ENCODE measurements at places on chromosomes 6 and 20.
A peak's percentile ranks its signal among the peaks of the same experiment; 100 is the strongest.

DNA sequence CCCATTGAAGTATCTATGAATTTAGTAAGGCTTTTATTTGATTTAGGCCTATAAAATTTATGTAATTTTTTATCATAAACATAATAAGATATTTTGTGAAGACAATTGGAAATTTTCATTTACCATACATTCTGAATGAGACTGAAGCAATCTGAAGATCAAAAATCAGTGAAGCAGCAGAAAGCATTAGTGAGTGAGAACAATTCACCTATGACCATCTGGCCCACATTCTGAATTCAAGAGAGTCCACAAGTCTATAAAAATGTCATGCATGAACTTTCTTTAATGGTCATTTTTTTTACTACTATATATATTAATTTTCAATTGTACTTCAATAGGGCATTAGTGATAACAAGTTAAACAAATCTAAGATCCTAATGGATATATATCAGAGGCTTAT, 1026.6 kb upstream of the MAP3K7 start:
- no peak for DNase-seq

DNA sequence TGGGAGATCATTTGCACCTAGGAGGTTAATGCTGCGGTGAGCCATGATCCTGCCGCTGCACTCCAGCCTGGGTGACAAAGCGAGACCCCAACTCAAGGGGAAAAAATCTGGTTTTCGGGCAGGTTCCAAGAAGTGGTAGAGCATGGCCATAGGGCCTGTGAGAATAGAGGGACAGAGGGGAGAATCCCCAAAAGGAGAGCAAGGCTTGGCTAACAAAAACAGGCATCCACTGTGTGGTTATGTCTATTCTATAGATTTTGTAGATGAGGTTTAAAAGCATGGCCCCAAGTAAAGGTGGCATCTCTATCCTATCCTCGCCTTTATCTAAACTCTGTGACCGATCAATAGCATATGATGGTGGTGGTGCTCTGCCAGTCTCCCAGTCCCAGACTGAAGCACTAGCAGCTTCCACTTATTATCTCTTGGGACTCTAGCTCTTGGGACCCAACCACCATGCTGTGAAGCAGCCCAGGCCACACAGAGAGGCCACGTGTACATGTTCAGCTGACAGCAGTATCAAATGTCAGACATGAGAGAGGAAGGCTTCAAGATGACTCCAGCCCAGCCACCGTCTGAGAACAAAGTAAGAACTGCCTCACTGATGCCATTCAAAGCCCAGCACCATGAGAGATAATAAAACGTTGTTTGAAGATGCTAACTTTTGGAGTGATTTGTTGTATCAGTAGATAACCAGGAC, 27.7 kb downstream of the EIF2S2 start:
- DNase-seq, result no peak

GRCh38 chr6:27161946-27162603, 85.4 kb upstream of the PRSS16 start:
- peak; percentile 18 for DNase-seq

- DNase-seq, result no peak
These were observed 1.2 kb downstream of the IP6K3 start for GRCh38 chr6:33745548-33745947.

- no peak for DNase-seq
These were observed 12.5 kb downstream of the CDC5L start for GRCh38 chr6:44399991-44400390.

- no peak for DNase-seq
These were observed 10.6 kb upstream of the WFDC8 start for GRCh38 chr20:45589725-45590124.

- no peak for DNase-seq
These were observed 179.5 kb upstream of the AKAP12 start for GRCh38 chr6:151060096-151060765.

GRCh38 chr6:121733234-121733633, 297.8 kb downstream of the GJA1 start:
- DNase-seq, result no peak

DNA sequence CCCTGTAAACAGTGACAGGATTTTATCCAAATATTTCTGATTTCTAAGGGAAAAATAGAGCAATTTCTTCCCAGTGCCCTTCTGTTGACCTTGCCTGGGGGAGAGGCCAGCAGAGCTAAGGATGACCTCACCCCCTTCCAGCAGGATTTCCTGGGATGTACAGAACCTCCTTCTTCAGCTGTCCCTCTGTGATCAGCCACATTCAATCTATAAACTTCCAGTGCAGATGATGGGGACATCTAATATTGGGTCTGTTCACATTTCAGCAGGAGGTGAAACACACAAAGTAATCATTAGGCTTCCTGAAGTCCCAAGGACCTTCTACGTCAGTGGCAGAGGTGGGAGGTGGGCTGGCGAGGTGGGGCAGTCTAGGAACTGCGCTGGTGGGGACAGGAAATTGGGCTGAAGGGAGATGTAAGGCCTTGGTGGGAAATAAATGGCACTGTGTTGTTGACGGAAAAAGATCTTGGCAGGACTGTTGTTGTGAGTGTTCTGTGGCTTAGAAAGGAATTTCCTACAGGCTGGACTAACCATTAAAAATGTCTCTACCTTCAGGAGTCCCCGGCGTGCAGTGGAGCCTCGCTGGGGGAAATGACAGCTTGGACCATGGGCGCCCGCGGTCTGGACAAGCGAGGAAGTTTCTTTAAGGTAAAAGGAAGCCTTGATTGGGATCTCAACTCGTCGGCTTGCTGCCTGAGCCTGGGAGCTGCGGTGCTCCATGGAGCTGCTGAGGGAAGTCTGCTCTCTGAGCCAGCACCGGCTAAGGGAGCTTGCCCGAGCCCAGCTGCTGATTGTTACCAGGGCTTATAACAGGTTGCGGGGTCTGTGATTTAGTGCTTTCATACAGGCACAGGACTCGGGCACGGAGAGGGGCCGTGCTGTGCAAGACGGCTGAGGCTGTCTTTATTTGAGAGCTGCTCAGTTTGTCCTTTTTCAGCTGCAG, 127.9 kb upstream of the NAA20 start:
- DNase-seq, result peak; percentile 75

GRCh38 chr6:126643352-126643751, 303.4 kb downstream of the CENPW start:
- DNase-seq, result no peak

DNA sequence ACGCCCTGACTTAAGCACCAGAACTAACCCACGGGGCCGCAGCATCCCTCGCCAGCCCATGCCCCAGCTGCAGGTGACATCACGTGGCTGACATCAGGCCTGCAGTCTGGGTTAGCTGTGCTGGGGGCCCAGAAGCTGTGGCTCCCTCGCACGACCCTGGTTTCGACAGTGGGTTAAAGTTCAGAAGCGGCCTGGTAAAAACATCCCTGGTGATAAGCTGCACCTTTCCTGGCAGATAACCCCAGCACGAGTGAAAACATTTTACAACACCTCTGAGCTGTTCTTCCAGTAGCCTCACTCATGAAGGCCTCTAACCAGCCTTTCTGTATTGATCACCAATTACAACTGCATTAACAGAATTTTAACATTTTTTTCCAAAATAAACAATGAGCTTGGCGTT, 136.4 kb upstream of the RREB1 start:
- no peak for DNase-seq

DNA sequence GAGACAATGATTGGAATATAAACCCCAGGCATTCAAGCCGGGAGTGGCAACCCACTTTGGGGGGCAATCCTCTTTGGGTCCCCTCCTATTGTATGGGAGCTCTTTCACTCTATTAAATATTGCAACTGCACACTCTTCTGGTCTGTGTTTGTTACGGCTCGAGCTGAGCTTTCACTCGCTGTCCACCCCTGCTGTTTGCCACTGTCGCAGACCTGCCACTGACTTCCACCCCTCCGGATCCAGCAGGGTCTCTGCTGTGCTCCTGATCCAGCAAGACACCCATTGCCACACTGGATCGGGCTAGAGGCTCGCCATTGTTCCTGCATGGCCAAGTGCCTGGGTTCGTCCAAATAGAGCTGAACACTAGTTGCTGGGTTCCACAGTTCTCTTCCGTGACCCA, 222.8 kb upstream of the MANEA start:
- no peak for DNase-seq

DNA sequence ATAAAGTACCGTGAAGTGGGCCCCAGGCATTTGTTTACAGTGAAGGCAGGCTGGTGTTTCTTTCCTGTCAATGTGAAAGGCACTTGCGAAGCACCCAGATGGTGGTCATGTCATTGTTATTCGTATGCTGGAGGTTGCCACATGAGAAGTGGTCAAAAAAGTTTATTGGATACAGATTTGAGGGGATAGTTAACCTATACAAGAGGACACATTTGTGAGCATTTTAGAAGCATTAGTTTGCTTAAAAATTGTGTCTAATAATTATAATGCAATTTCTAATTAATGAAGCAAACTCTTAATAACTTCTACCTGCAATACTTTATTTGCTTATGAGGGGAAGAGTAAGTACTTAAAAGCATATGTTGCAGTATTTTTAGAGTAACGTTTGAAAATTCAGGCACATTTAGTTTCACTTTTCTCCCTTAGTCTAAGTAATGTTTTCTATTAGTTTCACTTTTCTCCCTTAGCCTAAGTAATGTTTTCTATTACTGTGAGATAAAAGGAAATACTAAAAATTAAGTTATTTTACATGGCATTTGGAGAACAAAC, 120.7 kb upstream of the CLDN20 start:
- no peak for DNase-seq

- DNase-seq, result peak; percentile 29
These were observed 9.8 kb upstream of the HECA start for GRCh38 chr6:139124887-139125672.

GRCh38 chr20:36237477-36237876, 1.2 kb downstream of the AAR2 start:
- no peak for DNase-seq

DNA sequence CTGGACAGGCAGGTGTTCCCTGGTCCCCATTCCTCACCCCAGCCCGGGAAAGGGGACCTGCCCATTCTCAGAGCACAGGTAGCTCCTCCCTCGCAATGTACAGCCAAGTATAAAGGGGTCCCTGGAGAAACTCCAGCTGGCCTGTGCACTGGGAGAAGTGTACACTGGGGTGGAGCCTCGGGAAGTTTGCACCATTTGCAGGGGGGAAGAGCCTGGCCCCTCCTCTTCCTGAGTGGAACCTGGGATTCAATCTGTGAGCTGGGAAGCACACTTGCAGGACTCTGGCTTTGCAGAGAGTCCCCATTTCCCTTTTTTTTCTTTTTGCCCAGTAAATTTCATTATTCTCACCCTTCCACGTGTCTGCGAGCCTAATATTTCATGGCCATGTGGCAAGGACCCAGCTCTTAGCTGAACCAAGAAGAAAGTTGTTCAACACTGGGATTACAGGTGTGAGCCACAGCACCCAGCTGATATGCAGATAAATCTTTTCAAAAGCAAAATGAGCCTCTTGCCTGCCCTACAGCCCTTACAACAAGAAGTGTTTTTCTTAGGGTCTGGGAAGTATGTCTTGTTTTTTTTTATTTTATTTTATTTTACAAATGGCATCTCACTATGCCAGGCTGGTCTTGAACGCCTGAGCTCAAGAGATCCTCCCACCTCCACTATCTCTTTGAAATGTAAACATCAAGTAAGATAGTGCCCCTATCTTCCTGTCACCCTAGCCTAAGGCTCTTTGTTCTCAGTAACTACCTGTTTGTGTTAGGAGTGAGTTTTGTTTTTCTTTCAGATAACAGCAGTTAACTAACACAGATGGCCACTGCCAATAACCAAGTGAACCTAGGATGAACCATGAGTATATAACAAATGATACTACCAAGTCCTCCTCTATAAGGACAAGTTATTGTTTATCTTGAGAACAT, 9.3 kb upstream of the RNGTT start:
- no peak for DNase-seq

DNA sequence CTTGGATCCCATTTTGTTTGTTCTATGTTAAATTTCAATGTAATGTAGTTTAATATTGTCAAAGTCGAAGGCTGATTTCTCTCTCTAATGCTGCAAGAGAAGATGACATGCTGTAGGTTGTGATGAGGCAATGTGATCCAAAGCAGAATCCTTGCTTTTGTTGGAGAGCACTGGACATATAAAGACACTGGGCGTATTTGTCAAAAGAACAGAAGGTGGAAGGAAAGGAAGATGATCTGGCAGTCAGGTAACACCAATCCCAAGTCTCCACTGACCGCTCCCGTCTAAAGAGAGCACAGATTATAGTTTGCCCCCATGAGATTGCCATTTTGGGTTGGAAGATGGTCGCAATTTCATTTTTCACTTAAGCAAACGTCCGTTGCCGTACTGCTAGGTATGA, 935 bp upstream of the RFX6 start:
- no peak for DNase-seq

GRCh38 chr6:132964868-132965382, 150.6 kb downstream of the RPS12 start:
- no peak for DNase-seq

- DNase-seq, result no peak
These were observed 377.6 kb downstream of the ESR1 start for GRCh38 chr6:152184917-152185574.

DNA sequence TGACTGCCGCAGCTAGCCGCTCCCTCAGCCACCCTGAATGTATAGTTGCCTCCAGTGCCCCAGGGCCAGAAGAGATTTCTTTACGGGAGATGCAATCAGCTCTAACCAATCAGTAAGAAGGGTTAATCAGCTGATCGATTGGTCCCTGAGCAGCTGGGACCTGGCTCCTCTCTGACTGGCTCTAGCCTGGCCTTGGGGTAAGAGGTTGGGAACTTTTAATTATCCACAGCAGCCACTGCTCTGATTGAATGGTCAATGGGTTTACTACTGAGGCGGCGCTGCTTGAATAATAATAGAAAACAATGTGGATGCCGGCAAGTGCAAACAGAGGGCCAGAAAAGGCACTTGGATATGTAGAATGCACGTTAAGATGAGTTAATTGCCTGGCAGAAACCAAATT, 99.8 kb downstream of the TFAP2A start:
- DNase-seq, result no peak

DNA sequence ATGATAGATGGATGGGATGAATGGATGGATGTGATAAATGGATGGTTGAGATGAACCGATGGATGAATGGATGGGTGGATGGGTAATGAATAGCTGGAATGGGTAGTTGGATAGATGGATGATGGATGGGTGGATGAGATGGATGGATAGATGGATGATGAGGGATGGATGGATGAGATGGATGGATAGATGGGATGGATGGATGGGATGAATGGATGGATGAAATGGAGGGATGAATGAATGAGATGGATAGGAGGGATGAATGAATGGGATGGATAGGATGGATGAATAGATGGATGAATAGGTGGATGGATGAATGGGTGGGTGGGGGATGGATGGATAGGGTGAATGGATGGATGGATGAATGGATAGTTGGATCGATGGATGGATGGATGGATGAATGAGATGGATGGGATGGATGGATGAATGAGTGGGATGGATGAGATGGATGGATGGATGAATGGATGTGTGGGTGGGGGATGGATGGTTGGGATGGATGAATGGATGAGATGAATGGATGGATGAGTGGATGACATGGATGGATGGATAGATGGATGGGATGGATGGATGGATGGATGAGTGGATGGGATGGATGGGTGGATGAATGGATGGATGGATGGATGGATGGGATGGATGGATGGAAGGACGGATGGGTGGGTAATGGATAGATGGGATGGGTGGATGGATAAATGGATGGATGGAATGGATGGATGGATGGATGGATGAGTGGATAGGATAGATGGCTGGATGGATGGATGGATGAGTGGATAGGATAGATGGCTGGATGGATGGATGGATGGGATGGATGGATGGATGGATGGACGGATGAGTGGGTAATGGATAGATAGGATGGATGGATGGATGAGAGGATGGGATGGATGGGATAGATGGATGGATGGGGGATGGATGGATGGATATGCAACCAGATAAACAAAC, 51.4 kb upstream of the PTGIS start:
- DNase-seq, result no peak

Data from Ammon's horn (tissue), 1 donor.